ENCODE measurements at places on chromosomes 4 and X.

DNA sequence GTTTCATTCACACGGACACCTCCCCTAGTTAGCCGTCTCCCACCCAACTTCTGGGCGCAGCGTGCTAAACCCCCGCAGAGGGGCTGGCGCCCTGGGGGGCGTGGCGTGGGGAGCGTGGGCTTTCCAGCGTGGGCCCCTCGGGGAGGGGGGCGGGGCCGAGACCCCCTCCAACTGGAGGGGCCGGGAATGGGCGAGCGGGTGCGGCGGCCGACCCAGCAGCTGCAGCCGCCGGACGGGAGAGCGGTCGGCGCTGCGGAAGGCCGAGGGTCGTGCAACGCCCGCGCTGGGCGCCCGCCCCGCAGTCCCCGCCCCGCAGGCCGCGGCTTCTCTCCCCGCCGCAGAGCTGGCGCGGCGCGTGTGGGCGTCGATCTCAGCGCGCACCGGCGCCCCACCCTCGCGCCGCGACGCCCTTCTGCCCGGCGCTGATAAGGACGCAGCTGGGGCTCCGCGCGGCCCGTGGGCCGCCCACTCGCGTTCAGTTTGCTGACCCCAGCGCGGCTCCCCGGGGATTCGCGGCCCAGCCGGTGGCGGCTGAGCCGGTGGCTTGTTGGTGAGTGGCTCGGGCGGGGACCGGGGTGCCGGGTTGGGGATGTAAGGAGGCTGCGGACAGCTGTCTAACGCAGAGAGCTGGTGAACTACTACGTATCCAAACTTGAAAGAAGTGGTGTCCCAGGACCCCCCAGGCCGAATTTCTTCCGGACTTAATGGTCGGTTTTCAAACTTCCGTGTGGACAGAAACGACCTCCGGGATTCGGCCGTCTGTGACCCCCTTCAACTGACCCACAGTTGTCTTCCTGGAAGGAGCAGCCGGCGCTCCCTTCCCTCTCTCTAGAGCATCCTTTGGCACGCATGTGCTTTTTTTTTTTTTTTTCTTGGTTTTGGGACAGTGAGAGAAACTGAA is 1.5 kb downstream of the FHDC1 start:
- DNase-seq: no peak

GRCh38 chr4:183556947-183557346 is 52.1 kb downstream of the ING2 start:
- DNase-seq: no peak

- no peak for DNase-seq
Observed at GRCh38 chrX:75365243-75365975, 91.5 kb downstream of the UPRT start.

GRCh38 chrX:102624105-102624504 is 24.8 kb downstream of the ARMCX5 start:
- no peak for DNase-seq

DNA sequence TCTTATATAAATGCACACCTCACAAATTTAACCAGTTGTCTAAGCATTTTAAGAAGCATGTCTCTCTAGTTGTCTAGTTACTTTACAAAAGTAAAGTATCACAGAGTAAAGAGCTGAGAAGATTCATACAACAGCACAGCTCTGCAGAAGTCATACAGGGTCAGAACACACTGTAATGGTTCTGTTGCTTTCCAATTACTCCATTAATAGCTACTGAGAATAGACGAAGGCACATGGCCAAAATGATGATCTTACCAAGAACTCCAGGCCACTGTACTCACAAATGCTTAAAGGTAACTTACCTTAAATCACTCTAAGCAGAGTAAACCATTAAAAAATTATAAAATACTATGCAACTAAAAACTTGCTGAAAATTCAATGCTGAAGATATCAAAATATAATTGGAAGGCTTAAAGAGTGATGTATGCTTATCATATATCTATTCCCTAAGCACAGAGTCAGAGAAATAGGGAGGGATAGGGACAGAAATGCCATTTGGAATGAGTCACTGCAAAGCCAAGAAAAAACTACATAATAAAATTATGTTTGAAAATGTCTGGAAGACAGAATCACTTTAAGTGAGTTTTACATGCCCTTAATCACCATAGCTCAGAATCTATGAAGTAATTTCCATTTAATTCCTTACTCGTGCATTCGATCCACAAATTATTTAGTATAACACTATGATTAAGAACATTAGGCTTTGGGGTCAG is 71.0 kb downstream of the DDX60L start:
- no peak for DNase-seq

GRCh38 chrX:69020316-69020715 is 144.9 kb downstream of the PJA1 start:
- DNase-seq: no peak

DNA sequence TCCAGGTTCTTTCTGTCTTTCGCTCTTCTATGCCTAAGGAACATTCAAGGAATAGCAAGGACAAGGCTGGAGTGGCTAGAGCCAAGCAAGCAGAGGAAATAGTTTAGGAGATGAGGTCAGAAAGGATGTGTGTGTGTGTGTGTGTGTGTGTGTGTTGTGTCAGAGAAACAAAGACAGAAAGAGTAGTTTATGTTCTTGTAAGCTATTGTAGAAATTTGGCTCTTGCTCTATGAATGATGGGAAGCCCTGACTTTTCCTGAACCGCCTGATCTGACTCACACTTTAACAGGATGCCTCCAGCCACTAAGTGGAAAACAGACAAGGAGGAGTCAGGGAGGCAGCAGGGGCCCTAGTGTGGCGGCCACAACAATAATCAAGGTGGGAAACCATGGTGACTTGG is 39.7 kb downstream of the LGI2 start:
- no peak for DNase-seq

DNA sequence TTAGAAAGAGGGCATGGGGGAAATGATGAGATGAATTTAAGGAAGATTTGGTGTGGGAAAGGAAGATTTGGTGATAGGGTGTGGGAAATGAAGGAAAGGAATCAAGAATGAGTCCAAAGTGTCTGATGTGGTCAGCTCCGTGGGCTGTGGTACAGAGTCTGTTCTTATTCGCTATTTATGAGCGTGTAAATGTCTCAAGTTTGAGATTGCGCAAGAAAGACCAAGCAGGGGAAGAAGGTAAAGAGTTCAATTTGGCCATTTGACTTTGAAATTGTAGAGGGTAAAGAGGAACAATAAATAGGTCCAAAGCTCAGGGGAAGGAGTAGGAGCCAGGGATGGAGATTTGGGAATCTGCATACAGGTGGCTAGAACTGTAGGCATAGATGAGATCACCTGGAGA is 11.3 kb upstream of the SMS start:
- no peak for DNase-seq

DNA sequence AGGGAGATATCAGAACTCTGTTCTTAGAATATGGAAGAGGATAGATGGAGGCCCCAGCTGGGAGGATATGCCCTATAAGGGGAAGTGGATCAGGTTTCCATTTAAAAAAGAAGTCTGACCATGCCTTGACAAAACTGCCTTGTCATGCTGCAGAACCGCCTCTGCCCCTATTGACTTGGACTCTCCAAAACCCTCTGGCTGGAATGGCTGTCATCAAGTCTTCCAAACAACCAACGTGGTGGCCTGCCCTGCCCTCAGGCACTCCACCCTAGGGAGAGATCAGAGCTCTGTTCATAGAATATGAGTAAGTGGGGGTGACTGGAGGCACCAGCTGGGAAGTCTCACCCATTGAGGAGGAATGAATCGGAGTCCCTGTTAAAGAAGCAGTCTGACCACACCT is 114.9 kb downstream of the VSIG4 start:
- no peak for DNase-seq
